Cerebellum (tissue), 4 donors: ENCODE measurements at places on chromosomes 7 and 10. TPM values are rescaled to one million over a fixed set of nuclear protein-coding genes. Genes with fewer than 3 reads are reported as not detected.

The CTBP2 gene
- total RNA-seq = 57.7 TPM

- no peak for DNase-seq
These were observed 81.0 kb downstream of the RNF216 start for GRCh38 chr7:5700391-5700985.

GRCh38 chr10:124091646-124092249, 1.6 kb downstream of the CHST15 start:
- DNase-seq = no peak

- no peak for DNase-seq
These were observed 11.4 kb upstream of the PRF1 start for GRCh38 chr10:70613941-70614340.

The OLAH gene
- not detected for total RNA-seq

DNA sequence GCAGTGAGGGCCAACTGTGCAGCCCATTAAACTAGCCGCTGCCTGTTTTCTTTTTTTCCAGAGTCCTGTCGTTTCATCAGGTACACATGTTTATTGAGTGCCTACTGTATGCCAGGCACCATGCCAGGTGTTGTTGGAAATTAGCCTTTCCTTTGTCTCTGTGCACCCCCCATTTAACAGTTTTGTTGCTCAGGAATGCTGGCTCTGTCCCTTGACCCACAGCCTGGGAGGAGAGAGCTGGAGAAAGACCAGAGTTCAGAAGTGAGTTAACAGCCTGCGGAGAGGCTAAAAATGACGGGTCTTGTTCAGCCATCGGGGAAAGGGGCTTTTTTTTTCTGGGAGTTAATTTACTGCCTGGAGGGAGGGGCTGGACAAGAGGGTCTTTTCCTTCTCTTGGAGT, 1.3 kb downstream of the LRMDA start:
- DNase-seq = no peak

The DPYSL4 gene
- total RNA-seq = 44.5 TPM

GRCh38 chr10:17022466-17022825, 107.2 kb downstream of the CUBN start:
- DNase-seq = no peak

DNA sequence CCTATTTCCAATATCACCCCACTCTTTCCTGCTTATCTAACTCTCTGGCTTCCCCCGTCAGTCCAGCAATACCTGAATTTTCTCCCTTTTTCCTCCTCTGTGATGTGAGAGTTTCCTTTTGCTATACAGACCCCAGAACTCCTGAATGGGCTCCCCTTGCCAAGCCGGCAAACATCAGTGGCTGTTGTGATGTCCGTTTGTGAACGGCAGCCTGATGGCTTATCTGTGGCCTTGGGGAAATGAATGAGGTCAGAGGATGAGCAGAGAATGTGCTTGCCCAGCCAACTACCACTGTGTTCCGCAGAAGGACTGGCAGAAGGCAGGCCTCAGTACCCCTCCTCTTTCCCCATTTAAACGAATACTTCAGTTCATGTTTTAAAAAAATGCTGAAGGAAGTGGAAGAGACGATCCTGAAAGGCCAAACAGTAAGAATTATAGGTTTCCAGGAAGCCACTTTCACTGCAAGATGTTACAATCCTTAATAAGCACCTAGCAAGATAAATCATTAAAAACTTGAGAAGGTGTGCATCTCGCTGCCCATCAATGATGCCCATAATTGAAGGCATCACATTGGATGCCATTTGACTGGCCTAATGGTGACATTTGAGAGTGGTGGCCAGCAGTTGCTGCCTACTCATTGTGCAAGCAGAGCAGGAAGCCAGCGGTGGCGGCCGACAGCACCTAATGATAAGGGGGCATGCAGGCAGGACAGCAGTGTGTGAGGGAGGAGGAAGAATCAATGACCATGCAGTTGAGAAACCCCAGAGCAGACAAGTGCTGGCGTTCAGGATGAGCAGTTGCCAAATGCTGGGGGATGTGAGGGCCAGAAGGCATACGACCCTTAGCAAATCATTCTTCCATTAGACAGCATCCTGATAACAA, 31.5 kb downstream of the SLC18A2 start:
- DNase-seq = peak; percentile 8

- DNase-seq = peak; percentile 59
These were observed 128.4 kb downstream of the ABCA13 start for GRCh38 chr7:48299580-48300169.

The PPP1R17 gene
- 4.4 TPM for total RNA-seq

The PNLIPRP3 gene
- not detected for total RNA-seq

DNA sequence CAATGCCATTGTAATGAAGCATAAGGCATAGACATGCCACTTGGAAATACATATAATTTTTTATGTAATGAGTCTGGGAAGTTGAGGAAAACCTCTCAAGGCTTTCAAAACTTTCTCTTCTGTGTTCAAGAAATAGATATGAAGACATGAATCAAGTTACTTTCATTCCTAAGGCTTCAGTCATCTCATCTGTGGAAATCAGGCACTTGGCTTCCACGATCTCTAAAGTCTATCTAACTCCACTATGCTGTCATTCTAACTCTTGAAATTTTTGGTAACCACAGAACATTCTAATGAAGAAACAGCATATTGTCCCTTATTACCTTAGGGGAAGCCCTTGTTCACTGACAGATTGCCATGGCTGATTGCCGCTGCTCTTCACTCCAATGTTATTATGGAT, 242.6 kb downstream of the CNTNAP2 start:
- DNase-seq = no peak

- DNase-seq = no peak
These were observed 2.2 kb upstream of the SKIDA1 start for GRCh38 chr10:21527598-21528235.
